ENCODE measurements at places on chromosomes 3 and 15. TPM values are rescaled to one million over a fixed set of nuclear protein-coding genes. Genes with fewer than 3 reads are reported as not detected.

Gene KAT2B
- polyA plus RNA-seq = 11.2 TPM

Gene STAB1
- 0.09 TPM for polyA plus RNA-seq

Gene GOLGA8M
- 0.17 TPM for polyA plus RNA-seq

Gene CADM2
- not detected for polyA plus RNA-seq

Gene RETNLB
- not detected for polyA plus RNA-seq

Gene THRB
- 4.2 TPM for polyA plus RNA-seq

Gene EFCAB12
- polyA plus RNA-seq = not detected

Gene TMEM40
- not detected for polyA plus RNA-seq

Gene RAB6B
- 1.5 TPM for polyA plus RNA-seq

Gene PTPRG
- polyA plus RNA-seq = 31.7 TPM

Gene EPHA6
- polyA plus RNA-seq = not detected

Gene GOLGA6L4
- 0.90 TPM for polyA plus RNA-seq

Gene CCR8
- not detected for polyA plus RNA-seq

Gene USP13
- 21.7 TPM for polyA plus RNA-seq

Gene MUSTN1
- polyA plus RNA-seq = 3.2 TPM

Gene SPTBN5
- polyA plus RNA-seq = 0.21 TPM

Gene LINGO1
- 0.05 TPM for polyA plus RNA-seq

Gene FGF12
- polyA plus RNA-seq = 0.12 TPM

Gene SPATA12
- polyA plus RNA-seq = 0.02 TPM

Gene ROPN1
- not detected for polyA plus RNA-seq

Gene PEAK1
- polyA plus RNA-seq = 61.0 TPM

Gene FEZF2
- 0.02 TPM for polyA plus RNA-seq

Gene INTS14
- polyA plus RNA-seq = 55.9 TPM

Gene TPM1
- 1,732 TPM for polyA plus RNA-seq

Gene MST1
- 4.0 TPM for polyA plus RNA-seq

Gene AMOTL2
- 97.0 TPM for polyA plus RNA-seq

Gene SAMD7
- polyA plus RNA-seq = not detected

Gene CRYGS
- 0.54 TPM for polyA plus RNA-seq

Gene MAN2A2
- polyA plus RNA-seq = 18.0 TPM

Measured in fibroblast of lung (primary cell).